ENCODE measurements at places on chromosomes 5 and 9. TPM values are rescaled to one million over a fixed set of nuclear protein-coding genes. Genes with fewer than 3 reads are reported as not detected.

DNA sequence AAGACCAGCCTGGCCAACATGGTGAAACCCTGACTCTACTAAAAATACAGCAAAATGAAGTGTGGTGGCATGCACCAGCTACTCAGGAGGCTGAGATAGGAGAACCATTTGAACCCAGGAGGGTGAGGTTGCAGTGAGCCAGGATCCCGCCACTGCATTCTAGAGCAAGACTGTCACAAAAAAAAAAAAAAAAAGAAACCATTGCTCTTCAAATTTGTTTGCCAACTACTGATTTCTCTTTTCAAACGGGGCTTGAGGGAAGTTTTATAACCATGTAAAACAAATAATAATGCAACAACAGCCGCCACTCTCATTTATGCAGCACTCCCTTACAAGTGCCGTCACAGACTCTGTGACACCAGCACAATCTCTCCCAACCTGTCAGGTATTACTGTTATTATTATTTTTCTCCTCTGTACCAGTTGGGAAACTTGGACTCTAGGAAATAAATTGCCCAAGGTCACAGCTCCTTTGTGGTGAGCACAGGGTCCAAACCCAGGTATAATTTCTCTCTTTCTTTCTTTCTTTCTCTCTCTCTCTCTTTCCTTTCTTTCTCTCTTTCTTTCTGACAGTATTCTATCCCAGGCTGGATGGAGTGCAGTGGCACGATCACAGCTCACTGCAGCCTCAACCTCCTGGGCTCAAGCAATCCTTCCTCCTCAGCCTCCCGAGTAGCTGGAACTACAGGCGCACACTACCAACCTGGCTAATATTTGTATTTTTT lies 25.4 kb downstream of the SERINC5 start:
- DNase-seq: no peak

GRCh38 chr5:3852161-3852916 lies 256.7 kb downstream of the IRX1 start:
- DNase-seq: no peak

GRCh38 chr5:65105301-65105700 lies 336.6 kb downstream of the CWC27 start:
- DNase-seq: no peak

GRCh38 chr5:87121304-87122150 lies 146.2 kb upstream of the RASA1 start:
- no peak for DNase-seq

GRCh38 chr5:68504306-68504705 lies 288.8 kb downstream of the PIK3R1 start:
- no peak for DNase-seq

- no peak for DNase-seq
Measured at GRCh38 chr5:178208540-178209227, 4.4 kb downstream of the HNRNPAB start.

DNA sequence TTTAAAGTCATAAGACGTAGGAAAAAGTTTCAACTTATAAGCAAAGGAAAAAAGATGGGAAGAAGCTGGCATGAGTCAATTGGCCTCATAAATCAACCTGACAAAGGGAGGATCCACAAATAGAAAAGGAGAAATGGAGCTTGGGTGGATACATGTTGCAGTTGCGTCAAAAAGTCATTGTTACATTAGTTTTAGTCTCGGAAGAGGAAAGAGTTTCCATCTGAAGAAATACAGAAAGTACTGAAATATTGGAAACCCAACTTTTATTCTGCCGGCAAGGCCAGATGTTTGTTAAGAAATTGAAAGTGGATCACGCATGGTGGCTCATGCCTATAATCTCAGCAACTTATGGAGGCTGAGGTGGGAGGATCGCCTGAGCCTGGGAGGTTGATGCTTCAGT lies 11.3 kb upstream of the TIMD4 start:
- DNase-seq: no peak

- DNase-seq: no peak
Measured at GRCh38 chr9:1058826-1059487, 8.8 kb downstream of the DMRT2 start.

DNA sequence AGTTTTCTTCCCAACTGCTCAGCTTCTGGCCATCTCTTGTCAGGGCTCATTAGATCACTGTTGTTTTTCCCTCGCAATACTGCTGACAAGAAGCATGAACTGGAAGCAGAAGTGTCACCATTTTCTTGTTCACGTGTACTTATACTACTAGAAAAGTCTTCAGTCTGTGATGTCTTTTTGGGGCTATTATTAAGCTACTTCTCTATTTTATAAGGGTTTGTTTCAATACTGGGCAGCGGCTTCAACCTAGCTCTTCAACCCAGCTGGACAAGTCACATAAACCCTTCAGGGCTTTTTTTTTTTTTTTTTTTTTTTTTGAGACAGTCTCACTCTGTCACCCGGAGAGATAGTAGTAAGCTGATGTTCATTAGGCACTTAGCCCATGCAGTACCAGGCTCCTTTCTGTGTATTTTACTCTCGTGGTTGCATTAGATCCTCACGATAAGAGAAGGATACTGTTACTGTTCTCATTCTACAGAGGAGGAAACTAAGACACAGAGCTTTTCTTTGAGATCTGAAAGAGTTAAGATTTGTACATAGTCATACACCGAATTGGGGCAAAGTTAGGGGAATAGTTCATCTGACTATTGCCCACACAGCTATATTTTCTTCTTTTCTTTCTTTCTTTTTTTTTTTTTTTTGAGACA lies 20.5 kb downstream of the RAPGEF1 start:
- no peak for DNase-seq

ORM2 gene
- total RNA-seq: not detected

SHOC1 gene
- not detected for total RNA-seq

All from right cardiac atrium (tissue), 5 donors.